ENCODE measurements at places on chromosomes 16 and 17.

DNA sequence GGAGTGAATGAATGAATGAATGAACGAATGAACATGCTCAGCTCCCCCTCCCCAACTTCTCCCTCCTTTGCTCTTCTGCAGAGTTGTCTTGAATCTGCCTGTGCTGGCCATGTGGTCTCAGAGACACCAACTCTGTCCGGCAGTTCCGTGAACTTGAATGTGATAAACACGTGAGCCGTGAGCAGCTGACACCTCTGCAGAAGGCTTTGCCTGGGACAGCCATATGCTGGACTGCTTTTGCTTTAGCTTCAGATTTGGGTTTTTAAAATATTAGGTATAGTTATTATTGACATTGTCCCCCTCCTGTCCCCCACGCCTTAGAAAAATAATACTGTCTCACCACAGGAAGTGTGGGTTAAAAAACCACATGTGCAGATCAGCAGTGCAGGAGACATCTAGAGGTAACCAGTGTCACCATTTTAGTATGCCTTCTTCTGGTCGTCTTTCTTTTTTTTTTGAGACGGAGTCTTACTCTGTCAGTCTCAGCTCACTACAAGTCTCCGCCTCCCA is 83.8 kb downstream of the ABCC1 start:
- no peak for DNase-seq

GRCh38 chr17:15432807-15433611 is 34.4 kb downstream of the CDRT4 start:
- DNase-seq = no peak

DNA sequence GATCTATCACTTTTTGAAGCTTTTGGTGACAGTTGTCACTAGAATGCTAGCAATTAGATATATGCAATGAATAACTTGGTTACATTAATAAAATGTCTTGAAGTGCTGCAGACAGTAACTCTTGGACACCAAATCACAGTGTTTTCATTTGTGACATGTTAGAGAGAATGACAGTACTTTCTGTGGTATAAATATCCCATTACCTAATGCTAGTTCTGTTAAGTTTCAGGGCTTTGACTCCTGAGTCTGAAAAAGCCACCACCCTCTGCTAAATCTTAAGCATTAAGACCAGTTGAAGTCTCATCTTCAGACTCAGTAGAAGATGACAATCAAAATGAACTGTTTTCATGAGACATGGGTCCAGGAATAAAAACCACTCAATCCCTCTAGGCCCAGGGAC is 10.6 kb upstream of the CPHXL2 start:
- no peak for DNase-seq

DNA sequence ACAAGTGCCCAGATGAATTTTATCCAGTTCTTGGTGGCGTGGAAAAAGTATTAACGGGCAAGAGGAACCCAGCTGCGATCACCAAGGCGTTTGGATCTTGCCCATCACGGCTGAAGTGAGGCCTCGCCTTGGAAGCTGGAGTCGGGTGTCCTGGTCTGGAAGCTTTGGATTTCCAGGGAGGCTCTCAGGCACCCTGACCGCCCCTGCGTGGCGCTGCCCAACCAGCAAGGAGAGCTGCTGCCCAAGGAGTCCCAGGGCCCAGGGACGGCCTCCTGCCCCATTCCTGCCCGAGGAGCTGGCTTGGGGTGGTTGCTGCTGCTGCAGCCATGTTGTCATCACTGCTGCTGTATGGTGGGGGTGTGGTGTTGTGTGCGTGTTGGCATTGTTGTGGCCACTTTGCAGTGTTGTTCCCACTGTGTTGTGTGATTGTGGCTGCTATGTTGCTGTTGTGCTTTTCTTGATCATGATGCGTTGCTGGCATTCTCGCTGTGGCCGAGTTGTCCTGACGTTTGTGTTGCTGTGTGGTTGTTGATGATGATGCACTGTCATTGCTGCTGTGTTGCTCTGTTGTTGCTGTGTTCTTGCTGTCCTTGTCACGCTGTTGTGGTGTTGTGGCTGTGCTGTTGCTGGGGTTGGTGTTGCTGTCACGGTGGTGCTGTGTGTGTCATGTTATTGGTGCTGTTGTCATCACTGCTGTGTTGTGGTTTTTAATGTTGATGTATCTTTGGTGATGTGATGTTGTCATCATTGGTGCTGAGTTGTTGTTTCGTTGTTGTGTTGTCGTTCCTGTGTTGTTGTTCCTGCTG is 318.8 kb downstream of the C16orf95 start:
- no peak for DNase-seq

GRCh38 chr16:79001156-79001967 is 599.2 kb downstream of the MAF start:
- DNase-seq = no peak

DNA sequence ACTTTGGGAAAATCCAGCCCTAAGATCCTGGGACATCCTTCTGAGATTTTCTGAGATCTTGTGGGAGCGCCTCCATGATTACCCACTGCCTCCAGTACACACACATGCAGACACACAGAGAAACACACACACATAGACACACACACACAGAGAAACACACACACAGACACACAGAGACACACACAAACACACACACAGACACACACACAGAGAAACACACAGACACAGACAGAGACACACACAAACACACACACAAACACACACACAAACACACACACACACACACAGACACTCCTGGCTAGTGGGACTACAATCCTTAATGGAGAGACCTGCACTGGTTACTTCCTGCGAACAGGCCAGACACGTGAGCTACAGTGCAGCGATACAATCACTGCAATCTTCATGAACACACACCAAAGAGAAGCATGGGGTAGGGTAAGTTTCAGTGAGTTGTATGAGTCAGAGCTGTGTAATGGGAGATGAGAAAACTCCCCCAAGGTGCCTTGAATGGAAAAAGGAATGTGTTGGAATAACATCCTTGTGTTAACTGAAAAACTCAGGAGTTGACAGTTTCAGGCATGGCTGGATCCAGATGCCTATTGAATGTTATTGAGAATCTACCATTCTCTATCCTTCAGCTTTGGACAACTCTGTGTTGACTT is 79.5 kb downstream of the SLC6A2 start:
- no peak for DNase-seq

Measured in LoVo (cell line).